ENCODE measurements at places on chromosomes 5 and 9. TPM values are rescaled to one million over a fixed set of nuclear protein-coding genes. Genes with fewer than 3 reads are reported as not detected.

Gene LHX2
- not detected for total RNA-seq

- no peak for DNase-seq
Observed at GRCh38 chr9:2116073-2116472, 100.9 kb downstream of the SMARCA2 start.

DNA sequence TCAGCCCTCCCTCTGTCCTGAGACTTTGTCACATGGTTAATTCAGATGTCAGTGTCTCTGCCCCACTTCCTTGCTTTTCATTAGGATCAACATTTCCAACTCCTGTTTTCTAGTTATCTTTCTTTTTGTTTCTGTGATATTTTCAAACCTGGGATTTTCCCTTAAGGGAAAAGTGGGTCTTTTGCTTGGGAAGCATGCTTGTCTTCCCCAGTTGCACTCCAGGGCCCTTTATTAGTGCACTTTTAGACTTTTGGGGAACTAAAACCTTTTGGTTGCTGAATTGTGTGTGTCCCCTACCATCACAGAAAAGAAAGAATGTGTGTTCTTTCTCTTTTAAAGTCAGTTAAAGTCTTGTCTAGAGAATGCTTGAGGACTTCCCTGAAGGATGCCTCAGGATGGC is 18.4 kb upstream of the GDNF start:
- no peak for DNase-seq

DNA sequence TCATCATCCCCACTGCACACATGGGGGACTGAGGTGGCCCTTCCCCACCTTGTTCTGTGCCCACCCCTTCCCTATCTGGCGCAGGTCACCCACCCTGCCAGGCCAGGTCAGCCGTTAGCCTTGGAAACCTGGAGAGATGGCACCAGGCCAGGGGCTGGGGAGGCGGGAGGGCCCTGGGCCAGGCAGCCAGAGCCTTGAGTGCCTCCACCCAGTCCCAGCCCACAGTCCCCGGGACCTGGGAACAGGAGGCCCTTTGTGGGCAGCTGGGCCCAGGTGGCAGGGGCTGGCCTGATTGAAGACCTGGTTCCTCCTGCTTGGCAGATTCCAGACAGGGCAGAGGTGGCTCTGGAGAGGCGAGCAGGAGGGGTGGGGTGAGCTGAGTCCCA is 70.6 kb downstream of the LRSAM1 start:
- no peak for DNase-seq

Gene LECT2
- not detected for total RNA-seq

Gene LRRTM2
- 0.44 TPM for total RNA-seq

DNA sequence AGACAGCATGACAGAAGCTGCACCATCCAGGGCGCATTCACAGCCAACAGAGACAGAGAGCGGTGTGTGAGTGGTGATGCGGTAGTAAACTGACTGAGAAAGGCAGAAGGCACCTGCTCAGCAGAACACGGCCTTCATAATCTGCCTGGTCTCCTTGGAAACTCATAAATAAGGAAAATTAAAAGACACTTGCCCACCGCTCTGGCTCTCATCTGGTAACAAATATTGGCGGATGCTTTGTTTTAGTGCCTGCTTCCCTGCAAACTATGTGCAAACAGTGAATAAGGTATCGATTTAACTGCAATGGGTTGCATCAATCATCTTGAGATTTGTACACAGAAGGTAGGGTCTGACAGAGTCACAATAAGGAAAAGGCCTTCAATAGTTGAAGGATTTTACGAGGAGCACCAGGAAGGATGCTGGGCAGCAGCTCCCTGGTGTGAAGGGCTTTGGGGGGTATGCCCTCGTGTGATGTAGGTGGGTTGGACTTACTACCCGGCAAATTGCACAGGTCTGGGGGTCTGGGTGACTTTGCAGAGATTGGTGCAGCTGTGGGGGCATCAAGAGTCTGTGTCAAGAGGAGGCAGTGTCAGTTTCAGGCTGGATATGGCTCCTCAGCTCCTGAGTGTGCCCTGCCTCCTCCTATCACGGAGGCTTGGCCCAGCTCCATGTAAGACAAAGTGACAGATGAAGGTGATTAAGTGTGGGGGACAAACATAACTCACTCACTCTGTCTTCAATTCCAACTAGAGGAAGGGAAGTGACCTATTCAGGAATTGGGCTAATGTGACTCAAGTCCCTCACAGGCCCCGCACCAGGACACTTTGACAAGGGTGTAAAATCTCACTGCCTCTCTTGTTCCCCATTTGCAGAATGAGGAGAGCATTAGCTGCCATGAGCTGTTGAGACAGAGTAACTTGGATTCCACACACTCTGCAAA is 166.7 kb downstream of the ICE1 start:
- DNase-seq: no peak

Gene GRM6
- total RNA-seq: not detected

DNA sequence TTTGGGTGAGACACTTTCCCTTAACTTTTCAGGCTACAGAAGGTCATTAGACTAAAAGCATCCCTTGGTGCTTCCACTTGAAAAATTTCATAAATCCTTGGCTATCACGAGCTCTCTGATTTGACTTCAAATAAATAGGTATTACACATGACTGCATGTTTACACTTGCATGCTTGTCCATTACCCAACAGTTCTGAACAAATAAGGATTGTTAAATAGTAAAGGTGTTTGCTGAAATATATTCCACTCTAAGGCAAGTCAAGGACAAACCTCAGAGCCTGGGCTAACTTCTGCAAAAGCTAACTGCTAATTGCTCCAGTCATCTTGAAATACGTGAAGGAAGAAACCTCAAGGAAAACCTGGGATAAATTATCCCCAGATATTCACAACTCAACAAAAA is 14.5 kb downstream of the FBXW2 start:
- DNase-seq: no peak

DNA sequence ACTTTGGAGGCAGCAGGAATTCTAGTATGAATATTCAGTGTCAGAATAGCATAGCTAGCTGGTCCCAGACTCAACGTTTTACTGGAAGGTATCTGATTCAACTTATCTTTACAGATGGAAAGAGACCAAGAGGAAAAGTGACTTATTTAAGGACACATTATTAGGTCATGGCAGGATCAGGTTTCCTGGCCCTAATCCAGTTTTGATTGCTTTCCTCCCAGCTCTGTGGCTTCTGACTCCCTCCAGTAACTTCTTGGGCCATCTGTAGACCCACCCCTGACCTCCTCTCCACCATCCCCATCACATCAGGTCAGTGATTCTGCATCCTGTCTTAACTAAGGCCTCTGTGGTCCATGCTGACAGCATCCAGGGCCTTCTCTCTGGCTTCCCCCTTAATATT is 38.4 kb downstream of the SH3TC2 start:
- no peak for DNase-seq

Gene PLPPR1
- total RNA-seq: not detected

Gene SAPCD2
- total RNA-seq: 26.5 TPM

Gene ADAMTS13
- total RNA-seq: 1.5 TPM

DNA sequence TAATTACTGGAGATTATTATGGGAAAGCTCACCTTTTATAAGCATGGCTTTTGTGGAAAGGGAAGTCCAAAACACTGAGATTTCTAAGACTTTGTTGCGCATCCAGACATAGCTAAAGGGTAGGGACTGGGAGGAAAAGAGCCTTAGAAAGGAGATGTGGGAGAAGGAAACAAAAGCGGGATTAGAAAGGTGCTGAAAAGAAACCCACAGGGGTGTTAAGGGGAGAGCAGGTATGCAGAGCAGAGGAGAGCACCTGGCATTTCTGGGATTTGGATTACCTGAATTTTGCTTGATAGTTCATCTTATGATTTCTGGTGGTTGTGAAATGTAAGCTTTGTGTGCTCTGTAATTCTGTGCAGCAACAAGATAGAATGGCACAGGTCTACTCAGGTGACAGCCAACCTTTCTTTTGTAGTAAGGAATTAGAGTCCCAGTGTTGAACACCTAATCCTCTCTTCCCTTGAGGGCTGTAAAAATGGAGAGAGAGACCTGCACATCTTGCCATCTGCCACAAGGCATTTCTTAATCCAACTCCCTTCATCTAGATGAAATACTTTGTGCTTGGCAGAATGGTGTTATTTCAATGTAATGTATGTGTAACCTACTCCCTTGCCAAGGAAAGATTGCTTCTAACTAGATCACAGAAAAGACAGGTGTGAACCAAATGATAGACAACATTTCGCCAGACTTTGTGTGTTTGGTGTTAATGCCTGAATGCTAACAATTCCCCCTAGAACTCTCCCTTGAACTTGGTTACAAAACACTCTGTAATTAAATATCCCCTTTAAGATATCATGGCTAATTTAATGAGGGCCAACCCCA is 47.4 kb downstream of the ATPSCKMT start:
- no peak for DNase-seq

DNA sequence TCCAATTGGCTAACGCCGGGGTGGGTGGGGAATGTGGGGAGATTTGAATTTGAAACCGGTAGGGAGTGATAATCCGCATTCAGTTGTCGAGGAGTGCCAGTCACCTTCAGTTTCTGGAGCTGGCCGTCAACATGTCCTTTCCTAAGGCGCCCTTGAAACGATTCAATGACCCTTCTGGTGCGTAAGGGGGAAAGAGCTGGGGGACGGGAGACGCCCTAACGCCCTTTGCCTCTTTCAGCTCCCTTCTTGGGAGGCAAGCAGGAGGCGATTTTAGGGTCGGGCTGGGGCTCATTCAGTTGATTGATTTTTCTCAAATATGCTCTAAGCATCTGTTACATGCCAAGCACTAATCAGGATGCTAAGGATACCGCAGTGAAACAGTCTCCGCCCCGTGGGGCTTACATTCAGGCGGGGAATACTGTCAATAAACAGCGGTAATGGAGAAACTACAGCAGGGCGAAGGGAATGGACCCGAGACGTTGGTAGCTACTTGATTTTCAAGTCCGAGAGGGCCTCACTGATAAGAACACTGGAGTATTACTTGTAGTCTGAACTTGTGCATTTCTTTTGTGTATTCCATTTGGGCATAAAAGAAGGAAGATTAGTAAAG is at the start of gene HMMR:
Gene HMMR (plus strand): TSS at position 71 of the 610 bp plus-strand sequence. CDS start 61 bp downstream, at position 132.
- no peak for DNase-seq

Gene WDR38
- total RNA-seq: not detected

Gene IL3
- 140 TPM for total RNA-seq

DNA sequence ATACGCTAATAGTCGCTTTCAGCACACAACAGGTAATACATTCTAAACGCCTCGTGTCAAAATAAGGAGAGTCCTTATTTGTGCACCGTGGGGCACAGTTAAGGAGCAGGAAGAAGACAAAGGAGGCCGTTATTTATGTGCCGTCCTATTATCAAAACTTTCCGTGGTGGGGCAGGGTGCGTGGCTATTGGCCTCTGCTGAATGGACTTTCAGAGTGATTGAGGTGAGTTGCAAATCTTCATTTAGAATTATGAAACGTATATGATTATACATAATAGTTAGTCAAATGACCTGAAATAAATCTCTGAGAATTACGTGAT is 833 bp downstream of the C5orf24 start:
- no peak for DNase-seq

Measured in activated T-helper 2 cell treated with anti-CD3 and anti-CD28 coated beads, Interferon-gamma antibody, Interleukin-2, Interleukin-4, amounts not matched to agents 10 μg/mL and 5 μg/mL and 100 μg/mL, durations not matched to agents 14 hours and 24 hours and 36 hours (primary cell).